H54 (cell line): ENCODE measurements at places on chromosomes 7 and 10.
A peak's percentile ranks its signal among the peaks of the same experiment; 100 is the strongest.

DNA sequence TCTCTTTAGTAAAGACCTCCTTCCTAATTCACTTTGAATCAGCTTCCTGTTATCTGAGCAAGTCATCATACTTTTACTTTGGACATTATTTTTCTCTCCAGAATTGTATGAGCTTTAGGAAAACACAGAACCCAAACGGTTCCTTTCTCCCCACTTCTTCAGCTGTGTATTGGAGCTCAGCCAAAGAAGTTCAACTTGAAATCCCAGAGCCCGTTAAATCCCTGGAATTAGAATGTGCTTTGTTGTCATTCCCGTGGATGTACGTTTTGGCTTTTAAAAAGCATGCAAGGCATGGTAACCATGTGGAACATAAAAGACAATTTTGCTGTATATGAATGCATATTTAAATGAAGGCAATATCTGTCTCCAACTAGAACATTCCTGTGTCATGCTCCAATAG, 46.6 kb downstream of the AGMO start:
- DNase-seq, result no peak

- DNase-seq, result no peak
Observed at GRCh38 chr7:81902536-81902935, 132.7 kb upstream of the HGF start.

DNA sequence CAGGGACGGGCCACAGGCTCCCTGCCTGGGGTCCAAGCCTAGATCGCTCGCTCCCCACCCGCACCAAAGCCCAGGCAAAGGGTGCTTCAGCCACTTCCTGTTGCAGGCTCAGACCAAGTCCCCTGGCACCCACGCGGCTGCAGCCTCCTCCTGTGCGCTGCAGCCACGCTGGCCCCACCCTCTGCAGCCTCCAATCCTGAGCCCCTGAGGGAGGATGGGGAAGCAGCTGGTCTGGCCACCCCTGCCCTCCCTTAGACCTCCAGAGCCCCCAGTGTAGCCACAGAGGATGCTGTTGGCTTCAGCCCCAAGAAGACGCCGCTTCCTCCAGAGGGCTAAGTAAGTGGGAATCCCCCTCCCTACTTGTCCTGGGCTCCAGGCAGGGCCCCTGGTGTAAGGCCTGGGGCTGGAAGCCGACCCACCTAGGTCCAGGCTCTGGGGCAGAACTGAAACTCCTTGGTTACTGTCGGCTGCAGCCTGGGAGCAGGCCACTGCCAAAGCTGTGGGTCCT, 9.4 kb downstream of the LIMK1 start:
- DNase-seq, result no peak

DNA sequence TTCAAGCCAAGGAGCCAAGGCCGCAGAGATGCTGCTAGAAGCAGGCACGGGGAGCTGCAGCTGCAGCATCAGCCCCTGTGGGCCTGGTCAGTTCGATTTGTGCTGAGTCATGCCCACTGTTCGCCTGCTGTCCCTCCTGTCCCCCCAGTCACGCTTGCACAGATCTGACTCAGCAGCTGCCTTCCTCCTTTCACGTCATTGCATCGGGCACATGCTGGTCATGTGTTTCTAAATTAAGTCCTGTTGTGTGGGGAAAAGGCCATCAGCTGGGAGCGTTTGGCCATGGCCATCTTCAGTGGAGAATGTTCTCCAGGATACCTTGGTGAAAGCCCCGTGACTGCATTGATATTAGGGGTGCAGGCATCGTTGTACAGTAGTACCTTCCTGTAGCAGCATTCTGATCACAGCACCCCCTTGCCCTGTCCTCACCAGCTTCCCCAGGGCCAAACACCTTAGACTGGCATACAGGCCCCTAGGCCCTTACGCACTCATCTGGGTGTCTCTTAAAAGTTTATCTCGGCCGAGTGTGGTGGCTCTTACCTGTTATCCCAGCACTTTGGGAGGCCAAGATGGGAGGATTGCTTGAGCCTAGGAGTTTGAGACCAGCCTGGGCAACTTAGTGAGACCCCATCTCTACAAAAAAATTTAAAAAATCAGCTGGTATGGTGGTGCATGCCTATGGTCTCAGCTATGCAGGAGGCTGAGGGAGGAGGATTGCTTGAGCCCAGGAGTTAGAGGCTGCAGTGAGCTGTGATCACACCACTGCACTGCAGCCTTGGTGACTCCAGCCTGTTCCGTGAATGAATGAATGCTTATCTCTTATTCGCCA, 23.2 kb downstream of the POR start:
- peak; percentile 67 for DNase-seq
